Esophagus muscularis mucosa (tissue), 4 donors: ENCODE measurements at places on chromosomes 4 and X. TPM values are rescaled to one million over a fixed set of nuclear protein-coding genes. Genes with fewer than 3 reads are reported as not detected.

OCRL gene
- total RNA-seq = 59.7 TPM

FDCSP gene
- total RNA-seq = not detected

SPANXN4 gene
- not detected for total RNA-seq

OTC gene
- not detected for total RNA-seq

FRMPD3 gene
- 0.06 TPM for total RNA-seq

IL1RAPL1 gene
- total RNA-seq = 0.45 TPM

SPANXN3 gene
- total RNA-seq = not detected

SLC38A5 gene
- total RNA-seq = 7.4 TPM

RASGEF1B gene
- total RNA-seq = 6.6 TPM
